ENCODE measurements at places on chromosomes 7 and 10.
A peak's percentile ranks its signal among the peaks of the same experiment; 100 is the strongest.

GRCh38 chr7:99860281-99861127 lies 16.3 kb downstream of the OR2AE1 start:
- no peak for DNase-seq
- no peaks in the 10 kb centered on the region for H3K4me1 ChIP-seq
- H3K4me3 ChIP-seq = no peak overlapping the region
- peaks cover 5% of the 10 kb centered on the region for H3K27me3 ChIP-seq

GRCh38 chr10:89351412-89351779 lies 23.6 kb downstream of the IFIT3 start:
- peaks cover 49% of the 10 kb centered on the region for H3K4me1 ChIP-seq
- no peak for DNase-seq
- H3K27me3 ChIP-seq = no peaks in the 10 kb centered on the region
- peaks cover 5% of the 10 kb centered on the region for H3K36me3 ChIP-seq

DNA sequence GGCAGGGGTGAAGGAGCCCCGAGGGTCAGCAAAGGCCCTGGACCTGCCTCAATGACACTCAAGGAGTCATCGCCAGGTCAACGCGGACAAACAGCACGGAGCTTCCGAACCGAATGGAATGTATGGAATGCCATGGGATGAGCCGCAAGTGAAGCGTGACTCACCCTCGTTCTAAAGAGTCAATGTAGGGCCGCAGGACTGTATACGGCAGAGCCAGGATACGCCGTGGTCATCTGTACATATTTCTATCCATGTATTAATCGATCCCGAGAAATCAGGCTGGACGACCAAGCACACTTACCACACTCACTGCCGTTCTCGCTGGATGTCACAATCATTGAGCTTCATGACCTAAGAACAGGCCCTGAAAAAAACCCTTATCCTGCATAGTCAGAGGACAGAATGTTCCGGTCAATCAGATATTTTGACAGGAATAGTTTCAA lies 4.3 kb downstream of the SNX8 start:
- H3K4me3 ChIP-seq = peak overlapping the region; percentile 65
- H3K4me1 ChIP-seq = peaks cover 16% of the 10 kb centered on the region
- H3K36me3 ChIP-seq = peaks cover 4% of the 10 kb centered on the region
- no peaks in the 10 kb centered on the region for H3K27me3 ChIP-seq
- no peak for DNase-seq
- peak overlapping the region; percentile 70 for H3K27ac ChIP-seq

DNA sequence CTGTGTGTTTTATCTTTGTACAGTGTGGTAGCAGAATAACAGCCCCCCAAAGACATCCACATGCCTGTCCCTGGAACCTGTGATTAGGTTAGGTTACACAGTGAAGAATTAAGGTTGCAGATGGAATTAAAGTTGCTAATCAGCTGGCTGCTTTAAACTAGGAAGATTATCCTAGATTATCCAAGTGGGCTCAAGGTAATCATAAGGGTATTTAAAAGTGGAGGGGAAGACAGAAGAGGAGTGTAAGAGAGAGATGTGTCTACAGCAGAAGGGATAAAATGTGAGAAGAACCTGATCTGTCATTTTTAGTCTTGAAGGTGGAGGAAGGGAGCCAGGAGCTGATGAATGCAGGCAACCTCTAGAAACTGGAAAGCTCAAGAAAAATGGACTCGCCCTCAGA lies 117.6 kb downstream of the ARHGAP22 start:
- no peak overlapping the region for H3K27ac ChIP-seq
- no peaks in the 10 kb centered on the region for H3K4me1 ChIP-seq
- H3K36me3 ChIP-seq = no peaks in the 10 kb centered on the region
- no peak overlapping the region for H3K4me3 ChIP-seq
- no peaks in the 10 kb centered on the region for H3K27me3 ChIP-seq

- peak overlapping the region; percentile 75 for H3K27ac ChIP-seq
- H3K36me3 ChIP-seq = no peaks in the 10 kb centered on the region
- H3K4me1 ChIP-seq = peaks cover 38% of the 10 kb centered on the region
- DNase-seq = no peak
These were observed 1.2 kb downstream of the SLC4A2 start for GRCh38 chr7:151060416-151061212.

- DNase-seq = no peak
- no peak overlapping the region for H3K4me3 ChIP-seq
- no peaks in the 10 kb centered on the region for H3K36me3 ChIP-seq
- H3K27ac ChIP-seq = no peak overlapping the region
- no peaks in the 10 kb centered on the region for H3K4me1 ChIP-seq
- peaks cover 10% of the 10 kb centered on the region for H3K27me3 ChIP-seq
These were observed 236.2 kb downstream of the DNAJB9 start for GRCh38 chr7:108805808-108806397.

DNA sequence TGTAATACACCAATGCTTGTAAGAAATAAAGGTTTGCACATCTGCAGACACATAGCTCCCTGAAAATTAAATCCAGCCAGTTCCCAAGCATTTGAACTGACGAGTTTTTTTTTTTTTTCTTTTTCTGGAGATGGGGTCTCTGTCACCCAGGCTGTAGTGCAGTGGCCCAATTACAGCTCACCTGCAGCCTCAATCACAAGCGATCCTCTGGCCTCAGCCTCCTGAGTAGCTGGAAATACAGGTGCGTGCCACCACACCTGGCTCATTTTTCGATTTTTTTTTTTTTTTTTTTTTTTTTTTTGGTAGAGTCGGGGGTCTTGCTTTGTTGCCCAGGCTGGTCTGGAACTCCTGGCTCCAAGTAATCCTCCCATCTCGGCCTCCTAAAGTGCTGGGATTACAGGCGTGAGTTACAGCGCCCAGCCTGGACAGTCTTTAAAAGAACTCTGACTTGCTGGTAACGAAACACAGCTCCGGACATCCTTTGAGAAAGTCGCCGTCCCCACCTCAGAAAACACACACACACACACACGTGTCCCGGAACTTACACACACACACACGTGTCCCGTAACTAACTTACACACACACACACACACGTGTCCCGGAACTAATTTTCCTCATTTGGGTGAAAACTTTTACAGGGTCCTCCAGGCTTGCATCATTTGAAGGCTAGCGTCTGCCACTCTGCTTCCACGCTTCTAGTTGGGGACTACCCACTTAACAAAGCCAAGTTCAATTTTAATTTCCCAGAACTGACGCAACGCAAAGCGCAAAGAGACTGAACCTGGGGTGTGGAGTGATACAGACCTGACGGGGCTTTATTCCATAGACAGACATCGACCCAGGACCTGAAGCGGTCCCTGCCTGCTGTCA lies 18.6 kb downstream of the OCM2 start:
- peak overlapping the region; percentile 84 for H3K27ac ChIP-seq
- H3K4me1 ChIP-seq = peaks cover 4% of the 10 kb centered on the region
- peaks cover 10% of the 10 kb centered on the region for H3K36me3 ChIP-seq
- peak overlapping the region; percentile 97 for H3K4me3 ChIP-seq
- no peak for DNase-seq

GRCh38 chr10:6342096-6342685 lies 139.5 kb downstream of the PFKFB3 start:
- no peaks in the 10 kb centered on the region for H3K4me1 ChIP-seq
- H3K4me3 ChIP-seq = no peak overlapping the region
- H3K36me3 ChIP-seq = no peaks in the 10 kb centered on the region

GRCh38 chr10:100742936-100743335 lies 2.4 kb upstream of the PAX2 start:
- DNase-seq = no peak
- H3K4me3 ChIP-seq = no peak overlapping the region
- no peaks in the 10 kb centered on the region for H3K36me3 ChIP-seq
- peaks cover 35% of the 10 kb centered on the region for H3K4me1 ChIP-seq
- H3K27ac ChIP-seq = no peak overlapping the region

DNA sequence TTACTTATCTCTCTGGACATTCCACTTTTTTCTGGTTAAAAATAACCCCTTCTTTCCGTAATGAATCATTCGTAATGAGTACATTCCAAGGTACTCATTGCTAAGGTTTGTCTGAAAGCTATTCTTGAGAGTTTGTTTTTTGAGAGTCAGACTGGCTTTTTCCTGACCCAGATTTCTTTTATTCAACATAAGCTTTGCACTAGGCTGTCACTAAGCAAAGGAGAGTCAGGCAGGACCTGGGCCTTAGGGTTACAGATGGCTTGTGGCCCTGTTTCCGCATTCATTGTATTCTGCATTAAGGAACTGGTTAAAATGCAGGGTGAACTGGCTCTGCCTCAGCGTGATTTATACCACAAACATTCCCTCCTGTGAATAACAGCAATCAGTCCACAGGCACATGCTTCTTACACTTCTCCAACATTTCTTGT lies 84.1 kb downstream of the POM121L12 start:
- peaks cover 7% of the 10 kb centered on the region for H3K4me1 ChIP-seq
- H3K27ac ChIP-seq = no peak overlapping the region
- no peak for DNase-seq
- no peaks in the 10 kb centered on the region for H3K27me3 ChIP-seq

DNA sequence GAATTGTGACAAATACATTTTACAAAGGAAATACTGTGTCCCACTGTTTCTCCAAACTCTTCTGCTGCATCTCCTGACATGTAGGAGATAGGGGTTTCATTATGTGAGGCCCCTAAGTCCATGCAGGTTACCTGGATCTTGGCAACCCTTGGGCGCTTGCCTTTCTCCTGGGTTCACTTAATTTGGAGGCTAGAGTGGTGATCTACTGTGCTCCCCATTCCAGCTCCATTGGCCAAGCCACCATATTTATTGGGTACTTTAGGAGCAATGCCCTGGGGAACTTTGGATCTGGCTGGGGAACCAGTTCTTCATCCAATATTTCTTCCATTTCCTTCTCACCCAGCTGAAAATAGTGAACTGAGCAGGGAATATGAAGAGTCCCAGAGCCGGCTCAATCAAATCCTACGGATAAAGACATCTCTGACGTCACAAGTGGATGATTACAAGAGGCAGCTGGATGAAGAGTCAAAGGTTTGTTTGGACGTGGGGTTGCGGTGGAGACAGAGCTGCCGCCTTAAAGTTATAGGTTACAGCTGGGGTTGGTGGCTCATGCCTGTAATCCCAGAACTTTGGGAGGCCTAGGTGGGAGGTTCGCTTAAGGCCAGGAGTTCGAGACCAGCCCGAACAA lies 18.5 kb downstream of the MYH16 start:
- H3K4me3 ChIP-seq = no peak overlapping the region
- H3K27me3 ChIP-seq = no peaks in the 10 kb centered on the region

GRCh38 chr7:101725921-101726320 lies 91.5 kb upstream of the CUX1 start:
- H3K27ac ChIP-seq = no peak overlapping the region
- H3K27me3 ChIP-seq = peaks cover 3% of the 10 kb centered on the region
- DNase-seq = no peak
- H3K36me3 ChIP-seq = no peaks in the 10 kb centered on the region
- H3K4me3 ChIP-seq = no peak overlapping the region
- peaks cover 9% of the 10 kb centered on the region for H3K4me1 ChIP-seq

DNA sequence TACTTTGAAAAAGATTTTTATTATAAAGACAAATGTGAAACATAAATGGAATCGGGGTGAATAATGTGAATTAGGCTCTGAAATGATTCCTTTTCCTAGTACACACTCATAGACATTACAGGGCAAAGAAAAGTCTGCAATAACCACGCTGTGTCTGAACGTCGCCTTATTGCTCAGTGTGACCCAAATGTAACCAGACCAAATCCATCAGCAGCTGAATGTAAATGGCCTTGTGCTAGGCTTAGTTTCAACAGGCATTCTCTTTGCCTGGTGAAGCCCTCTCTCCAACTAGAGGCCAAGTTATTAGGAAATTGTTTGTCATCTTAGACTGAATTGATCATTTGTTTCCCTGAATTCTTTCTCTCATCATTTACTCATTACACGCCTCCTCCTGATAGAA lies 225.5 kb downstream of the CHCHD3 start:
- peaks cover 10% of the 10 kb centered on the region for H3K36me3 ChIP-seq
- peaks cover 11% of the 10 kb centered on the region for H3K4me1 ChIP-seq
- no peaks in the 10 kb centered on the region for H3K27me3 ChIP-seq
- DNase-seq = no peak
- no peak overlapping the region for H3K27ac ChIP-seq
- H3K4me3 ChIP-seq = no peak overlapping the region

- H3K36me3 ChIP-seq = no peaks in the 10 kb centered on the region
- peak overlapping the region; percentile 41 for H3K27ac ChIP-seq
- peaks cover 36% of the 10 kb centered on the region for H3K27me3 ChIP-seq
These were observed 30.5 kb upstream of the SLF2 start for GRCh38 chr10:100882252-100882651.

DNA sequence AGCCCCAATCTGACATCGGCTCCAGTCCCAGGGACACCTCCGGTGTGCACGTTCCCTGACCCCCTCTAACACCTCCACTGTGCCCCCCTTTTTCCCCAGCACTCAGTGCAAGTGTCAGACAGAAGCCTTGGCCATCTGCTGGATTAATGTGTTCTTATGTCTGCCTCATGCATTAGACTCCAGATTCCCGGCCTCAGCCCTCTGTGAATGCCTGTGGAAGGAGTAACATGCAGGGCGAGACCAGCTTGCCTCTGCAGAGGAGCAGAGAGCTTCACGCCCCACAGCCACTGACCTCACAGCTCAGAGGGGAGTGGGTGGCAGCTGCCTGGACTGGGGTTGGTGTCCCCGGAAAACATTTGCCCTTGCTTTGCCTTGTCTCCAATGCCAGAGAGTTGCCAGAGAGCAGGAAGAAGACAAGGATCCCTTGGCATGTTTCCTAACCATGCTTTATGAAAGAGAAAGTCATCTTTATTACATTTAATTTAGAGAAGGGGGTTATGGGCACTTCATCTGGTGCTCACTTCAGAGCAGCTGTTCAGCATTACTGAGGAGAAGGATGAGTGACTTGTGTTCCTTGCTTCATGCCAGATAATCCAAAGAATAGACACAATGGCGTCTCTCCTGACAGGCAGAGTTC lies 91.6 kb upstream of the CXCL12 start:
- peaks cover 8% of the 10 kb centered on the region for H3K4me1 ChIP-seq
- no peak overlapping the region for H3K4me3 ChIP-seq
- no peaks in the 10 kb centered on the region for H3K36me3 ChIP-seq
- DNase-seq = no peak

DNA sequence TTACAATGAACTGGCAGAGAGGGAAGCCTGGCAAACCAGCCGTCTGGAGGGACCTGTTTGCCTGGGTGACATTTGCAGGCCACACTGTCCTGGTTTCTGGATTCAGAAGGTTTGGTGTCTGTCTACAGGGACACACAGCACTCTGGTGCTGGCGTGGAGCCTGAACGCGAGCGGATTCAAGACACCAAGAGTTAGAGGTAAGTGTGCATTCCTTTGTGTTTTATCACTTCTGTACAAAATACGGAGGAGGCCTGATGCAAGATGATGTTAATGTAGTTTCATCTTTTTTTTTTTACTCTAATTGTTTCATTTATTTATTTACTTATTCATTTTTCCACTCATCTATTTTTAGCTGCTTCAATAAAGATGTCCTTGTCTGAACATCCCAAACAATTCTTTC lies 485.3 kb upstream of the ADARB2 start:
- H3K4me3 ChIP-seq = no peak overlapping the region
- no peaks in the 10 kb centered on the region for H3K4me1 ChIP-seq
- no peak for DNase-seq

- H3K4me1 ChIP-seq = peaks cover 18% of the 10 kb centered on the region
- no peaks in the 10 kb centered on the region for H3K36me3 ChIP-seq
- H3K27me3 ChIP-seq = no peaks in the 10 kb centered on the region
- DNase-seq = peak; percentile 47
- no peak overlapping the region for H3K27ac ChIP-seq
- no peak overlapping the region for H3K4me3 ChIP-seq
These were observed 180.5 kb upstream of the GALNT17 start for GRCh38 chr7:70951271-70951962.

- H3K27me3 ChIP-seq = no peaks in the 10 kb centered on the region
- no peak overlapping the region for H3K4me3 ChIP-seq
- H3K36me3 ChIP-seq = no peaks in the 10 kb centered on the region
These were observed 13.1 kb downstream of the MAT1A start for GRCh38 chr10:80276335-80276734.
